GM10248 (cell line): ENCODE measurements at places on chromosomes 4 and X.

DNA sequence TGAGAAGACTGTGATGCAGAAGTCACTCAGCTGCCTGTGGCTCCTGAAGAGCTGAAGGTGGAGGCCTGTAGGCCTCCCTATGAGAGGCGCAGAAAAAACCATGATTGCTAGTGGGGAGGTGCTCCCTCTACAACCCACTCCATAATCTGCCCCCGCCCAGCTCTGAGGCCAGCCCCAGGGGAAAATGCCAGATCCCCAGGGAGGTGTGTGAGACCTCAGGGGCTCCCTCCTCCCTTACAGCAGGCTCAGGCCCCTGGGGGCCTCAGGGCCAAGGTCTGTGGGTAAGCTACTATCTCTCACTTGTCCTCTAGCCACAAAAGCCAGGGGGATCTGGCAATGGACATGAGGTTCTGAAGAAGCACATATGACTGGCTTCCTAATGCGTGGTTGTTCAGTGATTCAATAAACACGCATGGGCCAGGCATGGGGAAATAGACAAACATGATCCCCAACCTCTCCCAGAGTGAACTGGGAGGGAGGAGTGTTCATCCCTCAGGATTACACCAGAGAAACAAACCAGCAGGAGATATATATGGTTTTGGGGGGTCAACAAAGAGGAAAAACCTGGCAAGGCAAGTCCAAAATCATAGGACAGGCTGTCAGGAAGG, 51.0 kb upstream of the MTM1 start:
- no peak for DNase-seq

DNA sequence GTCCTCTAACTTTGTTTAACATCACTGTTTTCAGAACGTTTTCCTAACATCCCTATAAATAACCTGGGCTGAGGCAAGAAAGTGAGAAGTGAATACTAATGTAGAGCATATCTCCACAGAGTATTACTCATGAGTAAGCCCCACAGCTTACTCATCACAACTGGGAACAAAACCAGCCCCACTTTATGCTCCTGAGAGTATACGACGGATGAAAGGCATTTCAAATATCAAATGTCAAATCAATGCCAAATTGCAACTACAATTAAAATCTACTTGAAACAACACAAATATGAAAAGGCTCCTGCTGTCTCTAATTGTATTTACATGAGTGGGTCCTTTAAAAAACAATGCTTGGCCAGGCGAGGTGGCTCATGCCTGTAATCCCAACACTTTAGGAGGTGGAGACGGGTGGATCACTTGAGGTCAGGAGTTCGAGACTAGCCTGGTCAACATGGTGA, 41.2 kb downstream of the SH3RF1 start:
- DNase-seq, result no peak

DNA sequence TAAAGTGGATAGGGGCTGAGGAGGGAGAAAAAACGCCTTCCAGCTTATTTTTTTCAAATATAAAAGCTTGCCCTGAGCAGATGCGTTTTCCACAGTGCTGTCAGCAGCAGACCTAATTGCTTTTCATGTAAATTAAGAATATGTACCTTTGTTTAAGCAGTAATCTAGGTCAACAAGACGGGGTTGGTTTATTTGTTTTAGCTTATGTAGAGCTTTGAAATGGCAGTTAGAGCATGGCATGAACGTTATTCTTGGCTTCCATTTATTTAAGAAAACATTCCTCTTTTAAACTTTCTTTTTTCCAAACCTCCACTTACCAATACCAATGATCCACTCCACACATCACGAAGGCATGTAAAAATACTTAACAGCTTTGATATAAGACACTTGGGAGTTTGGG, 220.3 kb upstream of the TENM3 start:
- no peak for DNase-seq

- no peak for DNase-seq
Observed at GRCh38 chr4:73417973-73418372, 13.9 kb downstream of the ALB start.

DNA sequence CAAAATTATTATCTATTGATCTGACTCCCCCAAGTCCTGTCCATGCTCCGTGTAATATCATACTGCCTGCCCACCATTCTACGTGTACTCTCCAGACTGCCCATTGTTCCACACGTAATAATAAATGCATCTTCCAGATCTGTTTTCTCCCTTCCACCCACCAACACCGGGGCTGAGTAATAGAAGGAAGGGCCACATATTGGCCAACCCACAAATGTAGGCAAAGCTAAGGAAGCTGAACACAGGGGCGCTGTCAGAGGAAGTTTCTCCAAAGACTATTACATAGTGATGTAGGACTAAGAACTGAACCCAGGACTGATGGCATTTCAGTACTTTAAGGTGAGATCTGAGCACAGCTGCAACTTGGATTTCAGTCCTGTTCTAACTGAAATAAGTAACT, 135.8 kb upstream of the GUCY1A1 start:
- DNase-seq, result no peak

GRCh38 chr4:11634283-11634682, 205.6 kb upstream of the HS3ST1 start:
- no peak for DNase-seq

GRCh38 chr4:94408549-94409374, 43.0 kb upstream of the PDLIM5 start:
- no peak for DNase-seq

GRCh38 chr4:100290585-100290984, 100.3 kb upstream of the DDIT4L start:
- DNase-seq, result no peak

- DNase-seq, result no peak
Observed at GRCh38 chr4:175470131-175470530, 341.9 kb downstream of the GPM6A start.

- DNase-seq, result no peak
Observed at GRCh38 chr4:26344901-26345564, 24.2 kb downstream of the RBPJ start.

- peak; percentile 10 for DNase-seq
Observed at GRCh38 chr4:138182838-138183426, 59.2 kb downstream of the SLC7A11 start.

DNA sequence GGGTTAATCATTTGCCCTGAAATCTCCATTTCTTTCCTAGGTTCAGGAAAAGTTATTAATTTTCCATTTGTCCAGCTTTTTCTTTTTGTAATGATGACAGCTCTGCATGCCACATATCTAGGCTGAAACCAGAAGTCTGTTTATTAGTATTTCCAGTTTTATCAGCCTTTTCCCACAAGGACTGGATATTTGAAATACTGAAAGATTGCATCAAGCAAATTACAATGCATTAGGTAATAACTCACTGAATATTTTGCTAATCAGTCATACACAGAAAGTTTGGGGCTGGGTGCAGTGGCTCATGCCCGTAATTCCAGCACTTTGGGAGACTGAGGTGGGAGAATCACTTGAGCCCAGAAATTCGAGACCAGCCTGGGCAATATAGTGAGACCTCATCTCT, 21.5 kb downstream of the SLC9A7 start:
- no peak for DNase-seq

DNA sequence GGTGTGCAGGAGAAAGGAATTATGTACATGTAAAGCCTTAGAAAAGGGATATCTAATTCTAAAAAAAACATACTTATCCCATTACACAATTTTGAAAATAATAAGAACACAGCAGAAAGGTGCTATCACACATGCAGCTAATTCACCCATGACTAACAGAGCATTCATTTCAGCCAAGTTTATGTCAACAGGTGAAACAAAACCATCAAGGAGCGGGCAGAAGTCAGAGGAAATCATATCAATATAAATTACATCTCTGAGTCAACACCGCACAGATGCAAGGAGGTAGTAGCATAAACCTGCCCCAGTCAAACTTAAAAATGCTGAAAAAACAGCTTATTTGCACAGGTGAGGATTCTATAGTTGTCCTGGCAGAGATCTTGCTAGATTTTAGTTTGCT, 197.9 kb downstream of the PRDM5 start:
- no peak for DNase-seq

GRCh38 chr4:36374836-36375511, 93.6 kb downstream of the DTHD1 start:
- DNase-seq, result no peak

DNA sequence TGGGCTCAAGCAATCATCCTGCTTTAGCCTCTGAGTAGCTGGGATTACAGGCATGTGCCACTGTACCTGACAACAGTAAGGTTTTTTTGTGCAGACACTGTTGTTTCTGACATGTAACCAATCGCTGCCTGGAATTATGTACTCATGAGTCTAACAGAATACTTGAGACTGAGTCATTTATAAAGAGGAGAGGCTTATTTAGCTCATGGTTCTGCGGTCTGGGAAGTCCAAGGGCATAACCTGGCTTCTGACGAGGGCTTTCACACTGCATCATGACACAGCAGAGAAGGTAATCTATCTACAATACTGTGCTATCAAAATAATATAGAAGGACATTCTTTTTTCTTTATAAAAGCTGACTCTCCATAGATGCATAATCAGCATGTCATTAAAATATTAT, 115.5 kb upstream of the STOX2 start:
- DNase-seq, result no peak

- peak; percentile 15 for DNase-seq
Observed at GRCh38 chrX:11363069-11363594, 69.9 kb downstream of the AMELX start.

DNA sequence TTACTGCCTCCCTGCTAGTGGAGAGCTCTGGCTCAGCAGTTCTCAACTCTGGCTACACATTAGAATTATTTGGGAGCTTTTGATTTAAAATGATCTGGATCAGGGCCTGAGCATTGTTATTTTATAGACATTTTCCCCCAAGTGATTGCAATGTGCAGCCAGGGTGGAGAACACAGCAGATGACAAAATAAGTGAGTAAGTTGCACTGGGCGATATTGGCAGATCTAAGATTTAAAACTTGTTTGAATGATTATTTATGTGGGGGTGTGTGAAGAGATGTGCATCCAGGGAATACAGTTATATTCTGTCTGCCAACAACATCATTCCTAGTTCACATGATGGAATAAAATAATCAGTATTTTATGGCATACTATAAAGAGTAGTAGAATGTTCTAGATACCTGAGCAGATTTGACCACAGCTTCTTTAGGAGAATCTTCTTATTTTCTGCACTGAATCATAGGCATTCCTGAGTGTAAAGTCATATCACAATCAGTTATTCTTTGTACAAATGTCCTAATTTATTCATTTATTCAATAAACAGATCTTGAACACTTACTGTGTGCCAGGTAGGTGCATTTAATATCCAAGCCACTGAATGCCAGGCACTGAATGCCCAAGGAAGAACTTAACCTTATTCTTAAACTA, 123.9 kb downstream of the UCHL1 start:
- no peak for DNase-seq

DNA sequence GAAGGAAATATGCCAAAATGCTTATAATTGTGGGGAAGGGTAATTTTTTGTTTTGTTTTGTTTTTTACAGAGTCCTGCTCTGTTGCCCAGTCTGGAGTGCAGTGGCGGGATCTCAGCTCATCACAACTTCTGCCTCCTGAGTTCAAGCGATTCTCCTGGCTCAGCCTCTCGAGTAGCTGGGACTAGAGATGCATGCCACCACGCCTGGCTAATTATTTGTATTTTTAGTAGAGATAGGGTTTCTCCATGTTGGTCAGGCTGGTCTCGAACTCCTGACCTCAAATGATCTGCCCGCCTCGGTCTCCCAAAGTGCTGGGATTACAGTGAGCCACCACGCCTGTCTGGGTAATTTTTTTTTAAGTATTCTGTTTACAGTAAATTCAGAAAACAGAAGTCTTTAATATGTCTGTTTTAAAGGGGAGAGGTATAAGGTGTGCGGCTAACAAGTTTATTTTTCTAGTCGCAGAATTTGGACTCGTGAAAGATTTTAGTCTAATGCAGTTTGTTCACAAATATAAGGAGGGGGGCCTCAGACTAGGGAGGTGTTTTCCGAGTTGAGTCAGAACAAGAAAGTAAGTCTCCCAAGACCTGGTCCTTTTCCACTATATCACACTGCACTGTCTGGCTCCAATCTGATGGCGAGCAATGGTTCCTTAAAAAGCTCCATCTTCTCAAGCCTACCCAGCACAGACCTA, 1.5 kb downstream of the ACSL1 start:
- DNase-seq, result peak; percentile 45

GRCh38 chr4:139015269-139015947, at the start of gene NOCT:
NOCT (plus strand) TSS chr4:139015781; CDS start chr4:139015982, 201 bp downstream.
- peak; percentile 96 for DNase-seq

GRCh38 chr4:169128902-169129301, 118.8 kb upstream of the CBR4 start:
- DNase-seq, result no peak

DNA sequence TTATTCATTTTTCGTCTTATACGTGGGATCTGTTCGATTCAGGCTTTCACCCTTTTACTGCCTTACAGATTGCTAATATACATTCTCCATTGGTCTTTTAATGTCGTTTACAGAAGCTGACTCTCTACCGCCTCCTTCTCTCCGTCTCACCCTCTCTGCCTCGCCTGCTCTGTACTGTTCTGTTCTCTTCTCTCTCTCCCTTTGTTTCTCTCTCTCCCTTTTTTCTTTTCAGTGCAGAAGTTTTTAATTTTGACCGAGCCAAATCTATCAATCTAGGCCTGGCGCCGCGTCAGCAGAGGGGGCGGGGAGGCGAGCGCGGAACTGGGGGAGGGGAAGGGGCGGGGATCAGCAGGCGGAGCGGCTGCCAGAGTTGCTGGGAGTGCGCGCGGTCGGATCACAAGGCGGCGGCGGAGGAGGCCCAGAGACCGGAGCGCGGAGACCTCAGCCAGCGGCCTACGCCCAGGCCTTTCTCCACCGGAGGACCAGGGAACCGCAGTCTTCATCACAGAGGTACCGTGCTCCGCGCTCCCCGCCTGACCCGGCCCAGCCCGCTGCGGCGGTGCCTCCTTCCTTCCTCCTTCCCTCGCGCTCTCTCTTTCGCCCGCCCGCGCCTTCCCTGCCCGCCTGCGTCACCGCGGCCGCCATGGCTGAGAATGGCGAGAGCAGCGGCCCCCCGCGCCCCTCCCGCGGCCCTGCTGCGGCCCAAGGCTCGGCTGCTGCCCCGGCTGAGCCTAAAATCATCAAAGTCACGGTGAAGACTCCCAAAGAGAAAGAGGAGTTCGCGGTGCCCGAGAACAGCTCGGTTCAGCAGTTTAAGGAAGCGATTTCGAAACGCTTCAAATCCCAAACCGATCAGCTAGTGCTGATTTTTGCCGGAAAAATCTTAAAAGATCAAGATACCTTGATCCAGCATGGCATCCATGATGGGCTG, at the start of gene UBQLN2:
TSS of gene UBQLN2 (plus strand) at position 397 of the 931 bp plus-strand sequence. CDS start at position 644, 247 bp downstream.
- DNase-seq, result peak; percentile 50

GRCh38 chr4:183205709-183206108, 106.7 kb downstream of the WWC2 start:
- no peak for DNase-seq

DNA sequence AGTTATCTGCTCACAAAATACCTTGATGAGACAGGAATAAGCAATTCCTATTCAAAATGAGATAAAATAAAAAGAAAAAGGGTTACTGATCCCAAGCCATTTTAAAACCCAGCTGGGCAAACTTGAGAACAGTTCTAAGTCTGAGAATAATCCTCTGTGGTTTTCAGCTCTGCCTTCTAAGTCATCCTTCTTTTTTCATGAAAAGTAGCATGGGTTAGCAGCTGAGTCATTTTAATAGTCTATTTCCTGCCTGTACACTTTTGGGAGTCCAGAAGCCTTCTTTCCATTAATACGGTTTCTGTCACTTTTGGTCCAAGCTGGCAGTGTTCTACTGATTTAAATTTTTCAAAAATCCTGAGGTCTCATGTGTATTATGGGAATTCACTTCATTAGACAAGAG, 374.3 kb downstream of the IQCM start:
- no peak for DNase-seq

- no peak for DNase-seq
Observed at GRCh38 chr4:7649741-7650531, 215.2 kb upstream of the PSAPL1 start.
